Stimulated activated CD8-positive, alpha-beta memory T cell treated with anti-CD3 and anti-CD28 coated beads, Interleukin-15, amount 100 ng/mL, for 1 hour (primary cell): ENCODE measurements at places on chromosomes 2 and 18.
A peak's percentile ranks its signal among the peaks of the same experiment; 100 is the strongest.

DNA sequence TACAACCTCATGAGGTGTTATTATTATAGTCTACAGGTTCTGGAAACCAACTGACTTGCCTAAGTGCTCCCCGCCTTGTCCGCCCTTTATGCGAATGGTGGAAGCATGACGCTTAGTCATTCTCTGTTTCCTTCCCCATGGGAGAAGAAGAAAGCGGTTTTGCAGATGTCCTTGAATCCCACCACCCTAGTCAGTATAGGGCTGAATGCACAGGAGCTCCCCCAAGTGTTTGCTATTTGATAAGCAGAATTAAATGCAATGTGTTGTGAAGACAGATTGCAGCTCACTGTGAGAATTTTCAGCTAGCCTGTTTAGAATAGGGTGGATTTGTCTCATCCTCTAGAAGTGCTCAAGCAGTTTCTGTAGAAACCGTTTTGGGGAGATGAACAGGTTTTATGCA is 652.0 kb downstream of the DCC start:
- no peak for DNase-seq

DNA sequence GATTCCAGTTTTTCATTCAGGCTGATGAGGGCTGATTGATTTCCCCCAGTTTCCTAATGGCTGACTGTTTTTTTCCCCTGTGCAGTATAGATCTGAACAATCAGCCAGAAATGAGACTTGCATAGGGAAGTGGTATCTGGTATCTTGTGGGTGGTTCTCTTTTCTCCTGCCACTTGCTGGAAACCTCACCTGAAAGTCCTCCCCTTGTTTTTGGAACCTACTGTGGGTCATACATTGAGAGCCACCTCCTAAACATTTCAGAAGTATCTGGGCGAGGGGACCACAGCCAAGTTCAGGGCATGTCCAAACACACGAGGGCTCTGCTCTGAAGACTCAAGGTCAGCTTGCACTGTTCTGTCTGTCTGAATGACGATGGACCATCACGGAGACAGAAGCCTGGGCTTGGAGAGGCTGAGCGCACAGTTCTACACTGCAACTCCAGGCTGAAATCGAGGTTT is 19.3 kb downstream of the ALPK2 start:
- no peak for DNase-seq

DNA sequence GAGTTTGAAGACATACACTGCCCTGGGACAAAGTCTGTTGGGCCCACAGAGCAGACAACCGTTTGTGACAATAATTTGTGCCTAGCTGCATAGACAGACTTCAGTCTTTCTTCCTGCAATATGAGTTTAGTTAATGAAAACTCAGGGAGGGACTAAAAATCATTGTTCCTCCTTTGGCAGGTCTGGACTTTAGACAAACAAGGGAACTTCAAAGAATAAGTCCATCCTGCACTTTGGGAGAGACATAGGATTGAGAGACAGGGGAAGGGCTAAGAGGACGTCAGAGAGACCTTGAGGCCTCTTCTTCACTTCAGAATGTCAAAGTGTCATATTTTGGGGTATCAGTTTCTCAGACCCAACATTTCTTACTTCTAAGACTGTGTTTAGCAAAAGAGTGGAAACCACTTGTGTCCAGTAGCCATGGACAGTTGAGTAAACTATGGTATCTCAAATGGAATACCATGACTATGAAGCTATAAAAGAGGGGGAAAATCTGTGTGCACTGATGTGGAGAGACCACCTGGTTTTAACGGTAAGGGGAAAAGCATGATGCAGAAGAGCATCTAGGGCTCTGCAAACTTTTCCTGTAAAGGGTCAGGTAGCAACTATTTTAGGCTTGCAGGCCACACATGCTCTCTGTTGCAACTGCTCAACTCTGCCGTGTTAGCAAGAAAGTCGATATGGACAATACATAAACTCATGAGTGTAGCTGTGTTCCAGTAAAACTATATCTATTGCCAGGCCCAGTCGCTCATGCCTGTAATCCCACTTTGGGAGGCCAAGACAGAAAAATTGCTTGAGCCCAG is 217.8 kb upstream of the SH3BP4 start:
- DNase-seq: no peak

DNA sequence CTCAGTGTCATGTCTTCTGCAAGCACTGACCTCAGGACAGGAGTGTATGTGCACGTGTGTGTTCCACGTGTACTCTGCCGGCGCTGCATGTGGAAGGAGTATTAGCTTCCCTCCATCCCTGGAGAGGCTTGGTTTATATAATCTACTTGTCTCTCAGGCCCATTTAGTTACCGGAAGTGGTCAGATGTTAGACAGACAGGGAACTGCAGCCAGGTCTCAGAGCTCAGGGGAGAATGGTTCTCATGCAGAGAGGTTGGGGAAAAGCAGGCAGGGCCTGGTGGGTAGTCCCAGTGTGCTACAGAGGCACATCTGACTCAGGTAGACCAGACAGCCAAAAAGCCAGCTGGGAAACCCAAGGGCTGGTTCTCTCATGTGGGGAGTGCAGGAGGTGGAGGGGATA is 167.9 kb downstream of the CTIF start:
- no peak for DNase-seq

- no peak for DNase-seq
These were observed 90.5 kb downstream of the NXPH2 start for GRCh38 chr2:138689705-138690104.

- DNase-seq: no peak
These were observed 273.8 kb downstream of the CCDC102B start for GRCh38 chr18:69071680-69072079.

DNA sequence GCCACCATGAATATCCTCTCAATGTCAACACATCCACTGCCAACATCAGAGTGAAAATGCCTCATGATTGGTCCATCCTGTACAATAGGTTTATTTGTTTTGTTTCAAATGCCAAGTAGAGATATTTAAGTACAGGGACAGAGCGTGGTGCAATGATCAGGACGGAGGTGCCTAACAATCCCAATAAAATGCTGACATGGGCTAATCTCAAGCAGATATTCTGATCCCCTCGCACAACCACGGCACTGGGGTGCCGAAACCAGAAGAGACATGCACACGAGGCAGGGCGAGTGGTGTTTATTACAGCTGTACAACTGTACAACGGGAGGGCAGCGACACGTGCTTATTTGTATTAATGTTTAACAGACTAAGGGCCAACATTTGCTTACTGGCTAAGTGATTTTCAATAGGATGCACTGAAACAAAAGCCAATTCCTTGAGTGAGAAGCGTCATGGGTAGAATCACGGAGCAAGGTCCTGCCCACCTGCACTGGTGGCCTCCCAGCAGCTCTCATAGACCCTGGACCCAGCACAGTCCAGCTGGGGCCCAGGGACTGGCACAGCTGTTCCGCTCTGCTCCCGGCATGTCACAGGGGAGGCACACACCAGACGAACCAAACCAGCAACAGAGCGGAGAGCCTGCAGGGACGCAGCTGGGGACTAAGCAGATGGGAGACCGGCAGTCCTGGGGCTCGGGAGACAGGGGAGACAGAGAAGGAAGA is 101.4 kb downstream of the HDAC4 start:
- no peak for DNase-seq

DNA sequence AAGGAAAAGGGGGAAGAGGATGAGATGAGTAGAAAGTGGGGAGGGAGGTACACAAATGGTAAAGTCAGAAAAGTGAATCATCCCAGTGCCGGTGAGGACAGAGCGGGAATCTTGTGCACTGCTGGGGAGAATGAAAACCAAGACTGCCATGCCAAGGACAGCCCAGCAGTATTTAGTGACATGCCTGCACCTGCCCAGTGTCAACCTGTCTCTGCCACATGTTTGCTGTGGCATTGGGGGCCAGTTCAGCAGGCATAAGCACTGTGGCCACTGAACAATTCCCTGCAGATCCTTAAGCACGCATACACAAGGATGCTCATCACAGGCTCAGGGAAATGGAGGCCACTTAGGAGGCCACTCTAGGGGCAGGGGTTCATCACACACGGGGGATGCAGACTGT is 5.2 kb upstream of the KCNK3 start:
- DNase-seq: no peak

DNA sequence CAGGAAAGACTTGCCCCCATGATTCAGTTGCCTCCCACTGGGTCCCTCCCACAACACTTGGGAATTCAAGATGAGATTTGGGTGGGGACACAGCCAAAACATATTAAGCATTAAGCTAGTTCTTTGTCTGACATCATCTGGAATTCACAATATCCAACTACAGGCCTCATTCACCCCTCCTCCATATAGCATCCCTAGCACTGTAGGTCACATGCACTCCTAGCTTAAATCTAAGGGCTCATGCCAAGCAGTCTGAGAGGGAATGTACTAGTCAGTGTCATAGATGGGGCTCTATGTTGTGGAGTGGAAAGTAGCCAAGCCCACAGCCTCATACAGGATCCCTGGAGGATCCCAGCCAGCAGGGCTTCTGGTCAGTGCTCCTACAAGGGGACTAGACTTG is 92.1 kb downstream of the IRS1 start:
- no peak for DNase-seq

- no peak for DNase-seq
These were observed 45.6 kb downstream of the APLF start for GRCh38 chr2:68512966-68513365.

- no peak for DNase-seq
These were observed 188.7 kb upstream of the SATB2 start for GRCh38 chr2:199646439-199646838.

DNA sequence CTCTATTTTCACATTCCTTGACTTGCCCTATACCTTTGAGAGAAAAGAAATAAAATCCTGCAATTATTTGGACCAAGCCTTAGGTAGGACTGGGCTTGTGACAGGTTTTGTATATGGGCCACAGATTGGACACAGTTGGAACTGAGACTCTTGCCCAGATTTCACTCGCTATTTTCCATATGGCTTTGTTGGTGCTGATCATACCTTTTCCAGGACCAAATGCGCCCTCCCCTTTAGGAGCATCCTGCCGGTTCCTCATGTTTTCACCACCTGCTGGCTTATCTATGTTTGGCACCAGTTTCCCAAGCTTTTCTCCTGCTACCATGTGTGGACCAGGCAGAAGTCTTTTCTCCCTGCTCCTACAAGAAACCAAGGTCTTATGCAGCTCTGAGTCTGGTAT is 494.9 kb downstream of the EPHA4 start:
- no peak for DNase-seq

- DNase-seq: no peak
These were observed 153.6 kb upstream of the ZNF804A start for GRCh38 chr2:184444623-184445223.

- no peak for DNase-seq
These were observed 2.3 kb upstream of the ONECUT2 start for GRCh38 chr18:57432751-57433400.

DNA sequence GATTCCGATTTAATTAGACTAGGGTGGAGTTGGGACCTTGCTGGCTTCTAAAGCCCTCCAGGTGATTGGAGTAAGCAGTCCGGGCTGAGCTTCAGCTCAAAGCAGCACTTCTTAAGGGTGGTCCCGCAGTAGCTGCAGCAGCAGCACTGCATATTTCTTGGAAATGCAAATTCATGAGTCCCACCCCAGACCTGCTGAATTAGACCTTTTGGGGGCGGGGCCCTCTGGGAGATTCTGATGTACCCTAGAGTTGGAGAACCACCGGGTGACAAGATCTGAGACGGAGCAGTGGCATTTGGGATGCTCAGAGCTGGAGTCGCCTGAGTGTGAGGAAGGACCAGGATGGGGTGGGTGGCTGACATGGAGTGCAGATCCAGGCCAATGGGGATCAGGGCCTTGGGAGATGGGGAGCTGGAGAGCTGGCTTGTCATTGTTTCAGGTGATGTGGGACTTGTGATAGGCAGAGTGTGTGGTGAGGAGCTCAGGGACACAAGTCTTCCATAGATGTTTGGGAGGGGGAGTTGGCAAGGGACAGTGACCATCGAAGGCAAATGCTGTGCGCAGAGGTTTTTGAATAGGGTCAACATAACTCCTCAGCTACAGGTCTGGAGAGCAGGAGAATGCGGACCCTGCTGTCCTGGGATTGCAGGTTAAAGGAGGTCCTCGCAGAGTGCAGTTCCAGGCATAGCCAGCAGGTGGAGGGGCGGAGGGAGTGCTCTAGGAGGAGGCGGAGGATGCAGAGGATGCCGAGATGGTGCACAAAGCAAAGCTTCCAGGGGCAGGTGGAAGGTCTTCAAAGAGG is 130.9 kb upstream of the RAB12 start:
- DNase-seq: peak; percentile 14

- no peak for DNase-seq
These were observed 128.8 kb upstream of the TRIB2 start for GRCh38 chr2:12587729-12588522.

GRCh38 chr2:79980816-79981215 is 323.7 kb downstream of the LRRTM1 start:
- DNase-seq: no peak

- no peak for DNase-seq
These were observed 4.7 kb upstream of the HPCAL1 start for GRCh38 chr2:10297959-10298531.

GRCh38 chr2:64112016-64112415 is 32.2 kb downstream of the PELI1 start:
- DNase-seq: no peak

GRCh38 chr2:101089942-101090799 is 61.0 kb downstream of the TBC1D8 start:
- no peak for DNase-seq

DNA sequence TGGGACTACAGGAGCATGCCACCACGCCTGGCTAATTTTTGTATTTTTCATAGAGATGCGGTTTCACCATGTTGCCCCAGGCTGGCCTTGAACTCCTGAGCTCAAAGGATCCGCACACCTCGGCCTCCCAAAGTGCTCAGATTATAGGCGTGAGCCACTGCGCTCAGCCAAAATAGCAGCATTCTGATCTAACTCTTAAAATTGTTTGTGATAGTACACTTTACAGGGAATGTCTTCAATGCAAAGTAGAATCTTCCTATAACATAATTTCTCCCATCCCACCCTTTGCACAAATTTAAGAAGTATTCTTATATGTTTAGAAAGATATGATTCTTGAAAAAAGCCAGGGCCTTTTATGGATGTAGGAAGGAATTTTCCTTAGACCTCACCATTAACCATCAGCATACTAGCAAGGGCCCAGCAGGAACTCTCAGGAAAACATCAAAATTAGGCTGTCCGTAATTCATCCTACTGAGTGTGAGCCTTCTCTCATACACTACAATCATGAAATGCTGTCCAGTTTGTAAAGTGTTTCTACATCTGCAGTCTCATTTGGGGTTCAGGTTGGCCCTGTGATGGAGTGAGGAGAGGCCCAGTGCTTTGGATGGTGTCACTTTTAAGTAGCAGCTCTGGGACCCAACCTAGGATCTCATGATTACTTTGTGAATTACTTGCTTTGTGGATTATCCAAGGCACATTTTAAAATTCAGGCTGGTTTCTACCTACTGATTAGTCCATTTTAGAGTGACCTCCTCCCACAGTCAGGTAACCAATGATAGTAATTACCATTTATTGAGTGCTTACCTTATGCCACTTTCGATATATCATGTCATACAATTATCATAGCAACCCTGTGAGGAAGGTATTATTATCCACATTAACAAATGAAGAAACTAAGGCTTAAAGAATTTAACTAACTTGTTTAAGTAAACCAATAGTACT is 37.5 kb upstream of the DLX1 start:
- DNase-seq: no peak

GRCh38 chr2:65062843-65063825 is 6.9 kb downstream of the CEP68 start:
- no peak for DNase-seq

GRCh38 chr2:10452312-10452711 is 4.2 kb upstream of the ODC1 start:
- DNase-seq: no peak

GRCh38 chr2:8224347-8225190 is 457.3 kb upstream of the ID2 start:
- DNase-seq: no peak

GRCh38 chr2:3532941-3533340 is 13.6 kb upstream of the ADI1 start:
- no peak for DNase-seq
